ENCODE measurements at places on chromosomes 12 and 14. TPM values are rescaled to one million over a fixed set of nuclear protein-coding genes. Genes with fewer than 3 reads are reported as not detected.

- H3K36me3 ChIP-seq, result no peaks in the 10 kb centered on the region
- H3K27ac ChIP-seq, result no peak overlapping the region
- no peak overlapping the region for H3K4me3 ChIP-seq
These were observed 136.6 kb downstream of the C12orf75 start for GRCh38 chr12:105466901-105467598.

- no peak overlapping the region for H3K27ac ChIP-seq
- H3K36me3 ChIP-seq, result no peaks in the 10 kb centered on the region
- no peak overlapping the region for H3K4me3 ChIP-seq
These were observed 197.4 kb downstream of the SLC25A21 start for GRCh38 chr14:36974985-36975384.

DNA sequence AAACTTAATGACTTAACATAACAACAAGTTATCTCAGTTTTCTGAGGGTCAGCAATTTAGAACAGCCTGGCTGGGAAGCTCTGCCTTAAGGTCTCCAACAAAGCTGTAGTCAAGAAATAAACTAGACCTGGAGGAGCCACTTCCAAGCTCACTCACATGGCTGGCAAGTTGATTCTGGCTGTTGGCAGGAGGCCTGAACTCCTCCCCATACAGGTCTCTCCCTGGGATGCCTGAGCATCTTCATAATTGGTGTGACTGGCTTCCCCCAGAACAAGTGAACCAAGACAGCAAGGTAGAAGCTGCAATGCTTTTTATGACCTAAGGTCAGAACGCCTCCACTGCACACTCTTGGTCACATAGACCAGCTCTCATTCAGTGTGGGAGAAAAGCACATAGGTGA, 128.3 kb downstream of the SAMD4A start:
- no peak overlapping the region for H3K27ac ChIP-seq
- H3K36me3 ChIP-seq, result no peaks in the 10 kb centered on the region
- H3K4me3 ChIP-seq, result no peak overlapping the region

The PRB2 gene
- not detected for total RNA-seq

The RNF212B gene
- total RNA-seq, result not detected

DNA sequence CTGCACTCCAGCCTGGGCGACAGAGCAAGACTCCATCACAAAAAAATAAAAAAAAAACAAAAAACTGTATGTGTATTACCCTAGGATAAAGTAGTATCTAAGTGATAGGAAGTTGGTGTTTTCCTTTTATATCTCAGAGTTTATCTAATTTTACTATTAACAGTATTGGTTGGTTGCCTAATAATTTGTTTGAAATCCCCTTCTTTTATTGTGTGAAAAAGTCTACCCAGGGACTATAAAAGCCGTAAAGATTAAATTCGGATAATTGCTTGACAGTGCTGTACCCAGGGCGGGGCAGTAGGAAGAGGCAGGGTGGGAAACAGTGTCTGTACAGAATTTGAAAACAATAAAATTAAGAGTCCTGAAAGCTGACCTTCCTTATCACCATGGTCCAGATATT, 78.4 kb downstream of the RASSF8 start:
- no peaks in the 10 kb centered on the region for H3K4me1 ChIP-seq
- H3K36me3 ChIP-seq, result no peaks in the 10 kb centered on the region
- ATAC-seq, result no peak

GRCh38 chr12:132131229-132131628, 12.9 kb downstream of the DDX51 start:
- H3K36me3 ChIP-seq, result peaks cover 30% of the 10 kb centered on the region
- H3K27ac ChIP-seq, result no peak overlapping the region
- no peak for ATAC-seq
- no peaks in the 10 kb centered on the region for H3K27me3 ChIP-seq
- no peak overlapping the region for H3K4me3 ChIP-seq

DNA sequence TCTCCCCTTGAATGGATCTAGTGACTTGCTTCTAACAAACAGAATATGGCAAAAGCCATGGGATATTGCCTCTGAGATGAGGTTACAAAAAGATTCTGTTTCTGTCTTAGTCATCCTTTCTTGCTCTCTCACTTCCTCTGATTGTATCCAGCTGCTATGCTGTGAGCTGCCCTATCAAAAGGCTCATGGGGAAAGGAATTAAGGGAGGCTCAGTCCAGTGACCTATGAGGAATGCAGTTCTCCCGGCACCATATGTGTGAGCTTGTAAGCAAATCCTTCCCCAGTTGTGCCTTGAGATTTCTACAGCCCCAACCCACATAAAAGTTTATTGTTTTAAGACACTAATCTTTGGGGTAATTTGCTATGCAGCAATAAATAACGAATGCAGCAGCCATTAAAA, 183.1 kb downstream of the KLHL28 start:
- no peak for ATAC-seq
- no peaks in the 10 kb centered on the region for H3K4me1 ChIP-seq
- no peaks in the 10 kb centered on the region for H3K36me3 ChIP-seq
- H3K4me3 ChIP-seq, result no peak overlapping the region

GRCh38 chr14:45699471-45699870, 446.5 kb upstream of the MIS18BP1 start:
- no peaks in the 10 kb centered on the region for H3K27me3 ChIP-seq
- H3K27ac ChIP-seq, result no peak overlapping the region
- H3K4me1 ChIP-seq, result no peaks in the 10 kb centered on the region
- H3K4me3 ChIP-seq, result no peak overlapping the region
- H3K36me3 ChIP-seq, result no peaks in the 10 kb centered on the region
- no peak for ATAC-seq

GRCh38 chr12:38124247-38125012, 192.1 kb upstream of the ALG10B start:
- no peaks in the 10 kb centered on the region for H3K36me3 ChIP-seq
- no peak for ATAC-seq

DNA sequence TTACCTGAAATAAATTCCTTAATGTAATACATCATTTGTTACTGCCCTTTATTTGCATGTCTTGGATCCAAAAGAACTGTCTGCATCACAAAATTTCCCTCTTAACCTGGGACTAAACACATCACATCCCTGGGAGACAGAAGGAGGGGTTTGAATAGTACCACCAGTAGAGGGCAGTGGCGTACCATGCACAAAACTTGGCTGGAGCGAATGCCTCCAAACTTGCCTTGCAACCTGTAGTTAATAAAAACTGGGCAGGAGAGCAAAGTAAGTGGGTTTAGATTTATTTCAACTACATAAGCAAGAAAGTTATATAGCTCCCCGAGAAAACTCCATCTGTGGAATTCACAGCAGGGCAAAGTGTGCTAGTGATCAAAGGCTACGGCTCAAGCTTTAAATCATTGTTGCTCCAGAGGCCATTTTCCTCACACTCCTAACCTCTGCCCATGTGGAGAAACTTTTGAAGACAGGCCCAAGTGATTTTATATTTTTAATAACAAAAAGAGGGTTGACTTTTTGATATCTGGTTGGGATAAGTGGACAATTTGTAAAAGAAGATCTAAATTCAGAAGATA, 1176.7 kb upstream of the SEL1L start:
- no peaks in the 10 kb centered on the region for H3K27me3 ChIP-seq
- H3K36me3 ChIP-seq, result no peaks in the 10 kb centered on the region
- no peak overlapping the region for H3K4me3 ChIP-seq
- H3K27ac ChIP-seq, result no peak overlapping the region
- no peaks in the 10 kb centered on the region for H3K4me1 ChIP-seq

- H3K4me1 ChIP-seq, result peaks cover 9% of the 10 kb centered on the region
- peak; percentile 73 for ATAC-seq
- H3K4me3 ChIP-seq, result no peak overlapping the region
- no peaks in the 10 kb centered on the region for H3K27me3 ChIP-seq
- H3K36me3 ChIP-seq, result no peaks in the 10 kb centered on the region
These were observed 96.1 kb upstream of the SLC16A7 start for GRCh38 chr12:59499774-59500173.

The TEX52 gene
- 0.35 TPM for total RNA-seq

The TRPV4 gene
- not detected for total RNA-seq

The RARG gene
- total RNA-seq, result 58.3 TPM

The FITM1 gene
- total RNA-seq, result not detected

The TSPAN11 gene
- 0.17 TPM for total RNA-seq

The FOXN4 gene
- total RNA-seq, result not detected

- H3K27me3 ChIP-seq, result no peaks in the 10 kb centered on the region
- no peak overlapping the region for H3K27ac ChIP-seq
- H3K36me3 ChIP-seq, result no peaks in the 10 kb centered on the region
- H3K4me3 ChIP-seq, result no peak overlapping the region
- no peaks in the 10 kb centered on the region for H3K4me1 ChIP-seq
These were observed 76.7 kb downstream of the TTC7B start for GRCh38 chr14:90739318-90740068.

The ACVRL1 gene
- total RNA-seq, result not detected

- H3K36me3 ChIP-seq, result no peaks in the 10 kb centered on the region
- ATAC-seq, result no peak
- no peak overlapping the region for H3K27ac ChIP-seq
- no peaks in the 10 kb centered on the region for H3K4me1 ChIP-seq
- H3K4me3 ChIP-seq, result no peak overlapping the region
- no peaks in the 10 kb centered on the region for H3K27me3 ChIP-seq
These were observed 122.1 kb downstream of the SOX5 start for GRCh38 chr12:23827353-23827752.

The APOF gene
- total RNA-seq, result not detected

The AQP6 gene
- not detected for total RNA-seq

The SRRM4 gene
- not detected for total RNA-seq

DNA sequence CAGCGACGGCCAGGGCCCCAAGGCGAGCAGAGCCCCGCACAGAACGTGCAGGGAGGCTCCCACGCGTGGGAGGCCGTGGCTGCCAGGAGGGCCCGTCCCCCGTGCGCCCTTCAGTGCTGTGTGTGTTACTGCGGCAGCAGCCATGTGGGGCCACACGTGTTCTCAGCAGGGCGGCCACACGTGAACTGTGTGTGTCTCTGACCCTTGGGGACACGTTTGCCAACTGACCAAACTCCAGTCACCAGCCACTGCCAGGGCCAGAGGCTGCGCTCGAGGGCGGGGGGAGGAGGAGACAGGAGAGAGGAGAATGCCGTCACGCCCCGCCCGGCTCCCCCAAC, 57.7 kb downstream of the GALNT9 start:
- no peaks in the 10 kb centered on the region for H3K36me3 ChIP-seq
- no peak overlapping the region for H3K27ac ChIP-seq
- H3K4me1 ChIP-seq, result no peaks in the 10 kb centered on the region
- H3K4me3 ChIP-seq, result no peak overlapping the region
- no peak for ATAC-seq
- peaks cover 13% of the 10 kb centered on the region for H3K27me3 ChIP-seq

The ATL1 gene
- 1.4 TPM for total RNA-seq

The DLK1 gene
- total RNA-seq, result not detected

- no peak for ATAC-seq
- H3K4me3 ChIP-seq, result no peak overlapping the region
- no peaks in the 10 kb centered on the region for H3K36me3 ChIP-seq
- peaks cover 9% of the 10 kb centered on the region for H3K4me1 ChIP-seq
- no peak overlapping the region for H3K27ac ChIP-seq
These were observed 248.3 kb downstream of the PHLDA1 start for GRCh38 chr12:75783093-75783877.

The CRACR2A gene
- 39.4 TPM for total RNA-seq

- H3K36me3 ChIP-seq, result no peaks in the 10 kb centered on the region
- no peak overlapping the region for H3K27ac ChIP-seq
- no peak for ATAC-seq
- H3K4me3 ChIP-seq, result no peak overlapping the region
- peaks cover 29% of the 10 kb centered on the region for H3K27me3 ChIP-seq
These were observed 6.1 kb upstream of the GPRC5A start for GRCh38 chr12:12885096-12885792.

GRCh38 chr14:20387576-20387975, 25.7 kb downstream of the TEP1 start:
- peaks cover 100% of the 10 kb centered on the region for H3K36me3 ChIP-seq
- H3K27ac ChIP-seq, result peak overlapping the region; percentile 79
- no peak for ATAC-seq
- no peaks in the 10 kb centered on the region for H3K27me3 ChIP-seq
- no peak overlapping the region for H3K4me3 ChIP-seq

The EAPP gene
- total RNA-seq, result 46.9 TPM

The METTL1 gene
- total RNA-seq, result 19.0 TPM

- H3K4me1 ChIP-seq, result peaks cover 5% of the 10 kb centered on the region
- no peaks in the 10 kb centered on the region for H3K27me3 ChIP-seq
- peak overlapping the region; percentile 66 for H3K27ac ChIP-seq
- H3K36me3 ChIP-seq, result peaks cover 18% of the 10 kb centered on the region
These were observed 897 bp upstream of the TEX22 start for GRCh38 chr14:105397350-105397931.

DNA sequence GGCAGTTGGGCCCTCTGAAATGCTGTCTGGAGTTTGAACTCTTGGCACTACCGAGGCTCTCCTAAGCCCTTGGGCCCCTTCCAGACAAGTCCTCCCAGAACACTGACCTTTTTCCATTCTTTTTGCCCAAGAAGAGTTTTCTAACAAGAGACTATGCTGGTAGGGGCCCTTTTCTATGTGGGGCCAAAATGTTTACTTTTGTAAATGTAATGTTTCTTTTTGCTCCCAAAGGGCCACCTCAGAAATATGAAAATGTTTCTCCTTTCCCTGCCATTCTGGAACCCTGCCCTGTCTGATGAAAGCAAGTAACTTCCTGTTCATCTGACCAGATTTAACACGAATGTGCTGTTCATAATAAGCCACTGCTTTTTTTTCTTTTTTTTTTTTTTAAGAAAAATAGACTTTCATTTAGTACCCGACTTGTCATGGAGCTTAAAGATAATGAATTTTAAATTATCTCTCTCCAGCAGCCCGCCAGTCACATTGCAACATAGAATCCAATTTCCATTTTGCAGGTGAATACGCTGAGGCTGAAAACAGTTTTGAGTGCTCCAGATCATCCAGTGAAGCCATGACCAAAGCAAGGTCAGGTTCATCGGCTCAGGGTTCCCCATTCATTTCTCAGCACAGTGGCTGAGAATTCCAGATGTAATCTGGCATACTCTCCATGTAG, 169.9 kb downstream of the DPF3 start:
- no peak for ATAC-seq
- peak overlapping the region; percentile 26 for H3K27ac ChIP-seq
- H3K36me3 ChIP-seq, result no peaks in the 10 kb centered on the region
- no peak overlapping the region for H3K4me3 ChIP-seq

GRCh38 chr14:56979936-56980335, 169.7 kb upstream of the OTX2 start:
- no peaks in the 10 kb centered on the region for H3K4me1 ChIP-seq
- no peak for ATAC-seq
- H3K27me3 ChIP-seq, result peaks cover 14% of the 10 kb centered on the region
- no peak overlapping the region for H3K27ac ChIP-seq

- peak overlapping the region; percentile 36 for H3K4me3 ChIP-seq
- no peaks in the 10 kb centered on the region for H3K27me3 ChIP-seq
- no peak overlapping the region for H3K27ac ChIP-seq
- peaks cover 11% of the 10 kb centered on the region for H3K4me1 ChIP-seq
- peaks cover 19% of the 10 kb centered on the region for H3K36me3 ChIP-seq
These were observed 2.3 kb downstream of the TULP3 start for GRCh38 chr12:2893007-2893406.

DNA sequence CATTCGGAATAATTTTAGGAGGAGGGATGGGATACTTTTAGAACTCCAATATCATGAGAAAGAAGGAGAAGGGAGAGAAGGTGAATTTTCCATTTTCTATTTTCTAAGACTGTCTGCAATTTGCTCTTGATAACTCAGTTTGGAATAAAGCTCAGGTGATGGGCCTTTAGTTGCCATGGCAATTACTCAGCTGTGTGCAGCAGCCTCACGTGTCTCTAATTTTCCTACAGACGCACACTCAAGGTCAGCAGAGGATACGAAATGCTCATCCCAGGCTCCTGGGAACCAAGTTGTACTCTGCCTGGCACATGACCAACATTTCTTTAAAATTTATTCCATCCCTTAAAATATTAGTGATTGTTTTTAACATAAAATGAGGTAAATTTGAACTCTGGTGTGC, 76.7 kb downstream of the TTC8 start:
- no peaks in the 10 kb centered on the region for H3K4me1 ChIP-seq
- peaks cover 15% of the 10 kb centered on the region for H3K27me3 ChIP-seq
- ATAC-seq, result no peak
- H3K4me3 ChIP-seq, result no peak overlapping the region
- no peak overlapping the region for H3K27ac ChIP-seq

GRCh38 chr14:35535483-35536112, 1.6 kb downstream of the INSM2 start:
- ATAC-seq, result no peak
- H3K4me3 ChIP-seq, result peak overlapping the region; percentile 65
- H3K4me1 ChIP-seq, result peaks cover 6% of the 10 kb centered on the region

Measured in activated T-helper 17 cell treated with anti-CD3 and anti-CD28 coated beads, Interleukin-2, amount 50 U/mL, for 72 hours (primary cell).